ENCODE measurements at places on chromosomes 11 and 22.

GRCh38 chr11:68659158-68659921, 25.0 kb upstream of the GAL start:
- DNase-seq, result peak; percentile 72

- DNase-seq, result peak; percentile 90
These were observed 44.5 kb downstream of the NECTIN1 start for GRCh38 chr11:119684361-119685110.

DNA sequence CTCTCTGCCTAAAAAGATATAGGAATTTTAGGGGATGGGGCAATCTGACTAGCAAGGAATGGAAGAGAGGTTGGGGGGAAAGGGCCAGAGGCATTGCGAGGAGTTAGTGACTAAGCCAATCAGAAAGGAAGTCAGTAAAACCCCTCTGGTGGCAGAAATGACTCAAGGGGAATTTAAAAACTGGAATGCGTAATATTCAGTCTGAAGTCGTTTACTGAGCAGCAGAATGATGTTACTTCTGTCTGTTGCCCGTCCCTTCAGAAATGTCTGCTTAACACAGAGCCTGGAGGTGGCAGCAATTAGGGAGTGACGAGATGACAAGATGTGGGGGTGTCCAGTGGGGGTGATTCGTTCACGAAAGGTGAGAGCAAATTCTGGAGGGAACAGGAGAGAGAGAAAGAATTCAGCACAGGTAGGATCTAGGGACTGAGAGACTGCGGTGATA, 107.7 kb upstream of the CLMP start:
- DNase-seq, result peak; percentile 27

- peak; percentile 55 for DNase-seq
These were observed 6.0 kb downstream of the TMEM123 start for GRCh38 chr11:102446606-102447005.

DNA sequence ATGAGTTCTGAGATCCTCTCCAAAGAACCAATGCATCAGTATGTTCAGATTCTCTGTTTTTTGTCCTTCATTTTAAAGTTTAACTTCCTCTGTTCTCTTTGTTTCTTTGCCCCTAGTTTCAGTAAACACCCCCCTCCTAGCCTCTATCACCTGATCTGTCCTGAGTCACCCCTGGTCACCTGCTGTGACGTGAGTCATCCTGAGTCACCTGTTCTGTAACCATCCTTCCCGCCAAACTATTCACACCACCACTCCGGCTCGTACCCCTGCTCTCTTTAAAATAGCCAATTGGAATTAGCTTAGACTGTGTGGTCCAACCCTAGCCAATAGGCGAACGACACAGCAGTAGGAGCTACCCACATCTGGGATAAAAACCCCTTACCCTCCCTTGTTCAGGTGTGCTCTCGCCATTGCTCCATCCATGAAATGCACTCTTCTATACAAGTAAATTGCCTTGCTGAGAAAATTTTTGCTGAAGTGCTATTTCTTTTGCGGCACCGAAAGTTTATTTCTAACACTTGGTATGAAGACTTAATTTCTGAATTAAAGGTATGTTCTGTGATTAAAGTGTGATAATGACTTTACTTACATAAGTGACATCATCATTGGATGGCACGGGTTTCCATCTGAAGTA, 318.4 kb downstream of the AASDHPPT start:
- DNase-seq, result peak; percentile 15

- no peak for DNase-seq
These were observed 209.9 kb downstream of the LARGE1 start for GRCh38 chr22:33710326-33710725.

GRCh38 chr11:8532475-8532874, 61.6 kb downstream of the STK33 start:
- no peak for DNase-seq

GRCh38 chr11:99589771-99590170, 569.0 kb downstream of the CNTN5 start:
- no peak for DNase-seq

DNA sequence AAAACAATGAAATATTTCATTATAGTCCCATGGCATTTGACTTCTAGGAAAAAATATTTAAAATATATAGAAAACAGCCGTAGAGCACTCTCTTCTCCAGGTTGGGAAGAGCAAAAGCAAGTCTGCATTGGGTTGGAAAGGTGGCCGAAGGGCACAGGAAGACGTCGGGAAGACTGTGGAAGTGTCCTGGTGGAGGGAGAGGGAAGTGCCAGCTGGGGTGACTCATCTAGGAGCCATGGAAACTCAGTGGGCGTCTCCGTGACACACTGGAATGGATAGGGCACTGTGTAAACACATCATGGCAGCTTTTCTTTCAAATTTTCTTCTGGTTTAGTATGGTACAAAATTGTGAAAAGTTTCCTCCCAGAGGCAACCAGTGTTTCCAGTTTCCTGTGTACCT, 12.7 kb downstream of the GTPBP1 start:
- peak; percentile 91 for DNase-seq

GRCh38 chr11:117731722-117732290, 65.2 kb downstream of the DSCAML1 start:
- no peak for DNase-seq

GRCh38 chr22:24400034-24400725, 27.2 kb upstream of the ADORA2A start:
- no peak for DNase-seq

- DNase-seq, result no peak
These were observed 363.8 kb downstream of the DLG2 start for GRCh38 chr11:85263328-85263727.

GRCh38 chr22:36039125-36039524, 10.5 kb upstream of the RBFOX2 start:
- DNase-seq, result no peak

GRCh38 chr11:19642185-19643158, 70.2 kb upstream of the NAV2 start:
- DNase-seq, result peak; percentile 55

- no peak for DNase-seq
These were observed 26.5 kb upstream of the NAP1L4 start for GRCh38 chr11:3018596-3018995.

DNA sequence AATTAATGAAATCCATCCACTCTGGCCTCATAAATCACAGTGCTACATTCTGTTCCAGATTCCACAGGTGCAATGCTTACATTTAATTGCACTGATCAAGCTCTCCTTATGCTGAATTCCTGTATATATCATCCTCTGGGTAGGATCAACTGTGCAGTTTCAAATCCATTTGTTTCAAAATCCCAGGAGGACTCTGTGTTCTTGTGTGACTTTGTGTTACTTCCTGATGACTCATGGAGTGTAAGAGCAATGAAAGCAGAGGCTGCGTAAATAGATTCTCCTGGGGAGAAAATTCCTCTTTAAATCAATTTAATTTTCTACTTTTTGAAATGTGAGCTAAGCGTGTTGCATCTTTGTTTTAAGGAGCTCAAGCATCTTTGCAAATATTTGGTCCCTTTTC, 752.7 kb downstream of the METTL15 start:
- peak; percentile 71 for DNase-seq

GRCh38 chr22:45010532-45010900, 711 bp upstream of the PHF21B start:
- no peak for DNase-seq

GRCh38 chr11:64059339-64060140, 23.8 kb downstream of the FLRT1 start:
- DNase-seq, result no peak

- no peak for DNase-seq
These were observed 522.9 kb downstream of the NTM start for GRCh38 chr11:131893103-131893890.

- DNase-seq, result no peak
These were observed 628.3 kb downstream of the BUD13 start for GRCh38 chr11:116144387-116144958.

DNA sequence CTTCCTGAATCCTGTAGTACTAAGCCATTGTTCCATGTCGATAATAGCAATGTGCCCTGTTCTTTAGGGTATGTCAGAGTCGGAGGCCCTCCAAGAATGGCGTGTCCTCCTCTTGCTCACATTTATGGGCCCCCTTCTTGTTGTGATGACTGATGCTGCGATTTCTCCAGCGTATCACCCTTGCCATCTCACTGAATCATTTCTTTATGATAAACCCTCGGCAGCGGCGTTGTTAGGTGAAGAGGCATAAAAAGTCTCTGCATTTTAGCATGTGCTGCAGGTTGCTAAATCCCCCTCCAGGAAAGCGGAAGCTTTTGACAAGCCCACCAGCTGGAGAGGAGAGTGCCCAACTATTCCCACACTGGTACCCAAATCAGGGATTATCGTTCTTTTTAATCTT, 1045.3 kb downstream of the BRD1 start:
- no peak for DNase-seq

GRCh38 chr22:45638834-45639746, 32.5 kb upstream of the ATXN10 start:
- DNase-seq, result peak; percentile 71

- no peak for DNase-seq
These were observed at the start of gene SMIM35 for GRCh38 chr11:118086913-118087768. SMIM35 (minus strand) TSS chr11:118086963; CDS start chr11:118086757, 206 bp downstream.

- DNase-seq, result peak; percentile 92
These were observed at the start of gene SLC3A2 for GRCh38 chr11:62880803-62881578. SLC3A2 (plus strand) TSS chr11:62880896; CDS start chr11:62881024, 128 bp downstream.

DNA sequence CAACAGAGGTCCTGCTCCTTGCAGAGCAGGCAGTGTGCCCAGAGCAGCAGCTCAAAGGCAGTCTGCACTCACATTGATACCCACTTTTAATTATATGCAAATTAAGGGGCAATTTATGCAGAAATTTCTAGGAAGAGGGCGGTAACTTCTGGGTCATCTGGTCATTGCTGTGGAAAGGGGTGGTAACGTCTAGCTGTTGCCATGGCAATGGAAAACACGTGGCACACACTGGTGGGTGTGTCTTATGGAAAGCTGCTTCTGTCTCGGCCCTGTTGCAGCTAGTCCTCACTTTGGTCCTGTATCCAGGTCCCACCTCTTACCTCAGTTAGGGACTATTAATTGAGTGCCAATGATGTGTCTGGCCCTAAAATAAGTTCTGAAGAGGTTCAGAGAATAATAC, 36.8 kb downstream of the BARX2 start:
- DNase-seq, result no peak

GRCh38 chr22:44025171-44026065, 1.3 kb downstream of the PARVB start:
- no peak for DNase-seq

DNA sequence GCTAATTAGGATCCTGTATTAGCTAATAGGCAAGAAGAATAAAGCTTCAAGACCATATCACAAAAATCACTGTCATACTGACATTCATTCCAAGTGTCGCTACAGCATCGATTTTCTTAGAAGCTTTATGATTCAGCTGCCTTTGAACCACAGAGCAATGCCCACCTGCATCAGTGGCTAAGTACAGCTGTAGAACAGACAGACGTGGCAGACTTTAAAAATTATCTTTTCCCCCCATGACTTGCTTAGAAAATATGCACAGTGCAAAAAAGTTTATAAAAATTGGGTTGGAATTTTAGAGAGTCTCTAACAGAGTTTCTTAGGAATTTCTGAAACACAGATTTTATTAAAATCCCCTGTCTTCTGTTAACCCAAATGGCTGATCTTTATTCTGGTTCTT, 120.8 kb downstream of the CADM1 start:
- DNase-seq, result no peak

- DNase-seq, result no peak
These were observed 238.4 kb upstream of the DDI1 start for GRCh38 chr11:103798026-103798425.

GRCh38 chr22:35956850-35957249, 71.8 kb downstream of the RBFOX2 start:
- no peak for DNase-seq

GRCh38 chr22:27554841-27555456, 246.6 kb downstream of the MN1 start:
- peak; percentile 56 for DNase-seq

- no peak for DNase-seq
These were observed 6.3 kb downstream of the OR52K2 start for GRCh38 chr11:4455419-4455818.

GRCh38 chr11:794013-794765, 3.9 kb downstream of the SLC25A22 start:
- no peak for DNase-seq

- peak; percentile 96 for DNase-seq
These were observed 3.8 kb downstream of the OR10S1 start for GRCh38 chr11:123973816-123974215.

GRCh38 chr22:31084811-31085492, 3.8 kb downstream of the SMTN start:
- peak; percentile 75 for DNase-seq

GRCh38 chr11:29025001-29025400, 916.8 kb downstream of the METTL15 start:
- peak; percentile 67 for DNase-seq

DNA sequence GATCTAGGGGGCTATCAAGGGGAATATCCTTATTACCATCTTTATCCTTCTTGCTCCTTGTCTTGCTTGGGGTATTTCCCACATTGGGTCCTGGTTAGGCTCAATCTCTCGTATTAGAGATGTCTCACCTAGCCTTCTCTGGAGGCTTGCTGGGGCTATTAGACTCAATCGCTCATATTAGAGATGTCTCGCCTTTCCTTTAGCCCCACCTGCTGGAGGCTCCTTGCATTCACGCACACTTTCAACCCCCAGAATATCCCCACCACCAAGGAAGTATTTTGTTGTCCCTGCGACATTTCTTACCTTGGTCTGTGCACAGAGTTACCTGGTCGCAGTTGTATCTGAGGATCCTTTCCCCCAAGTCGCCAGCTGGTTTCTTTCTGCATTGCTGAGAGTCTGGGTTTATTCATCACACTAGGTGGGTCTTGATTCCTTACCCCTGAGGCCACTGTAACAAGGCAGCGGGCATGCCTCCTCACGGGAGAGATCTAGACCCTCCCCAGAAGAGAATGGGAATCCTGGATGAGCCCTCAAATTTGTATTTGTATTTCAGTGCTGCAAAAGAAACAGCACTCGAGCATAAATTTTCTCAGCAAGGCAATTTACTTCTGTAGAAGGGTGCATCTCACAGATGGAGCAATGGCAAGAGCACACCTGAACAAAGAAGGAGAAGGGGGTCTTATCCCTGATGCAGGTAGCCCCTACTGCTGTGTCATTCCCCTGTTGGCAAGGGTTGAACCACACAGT, 15.9 kb upstream of the HYLS1 start:
- DNase-seq, result peak; percentile 27

- peak; percentile 27 for DNase-seq
These were observed 6.3 kb downstream of the ARHGEF17 start for GRCh38 chr11:73314117-73314961.
